Stomach (tissue), 19 donors: ENCODE measurements at places on chromosomes 16 and 17. TPM values are rescaled to one million over a fixed set of nuclear protein-coding genes. Genes with fewer than 3 reads are reported as not detected.

DNA sequence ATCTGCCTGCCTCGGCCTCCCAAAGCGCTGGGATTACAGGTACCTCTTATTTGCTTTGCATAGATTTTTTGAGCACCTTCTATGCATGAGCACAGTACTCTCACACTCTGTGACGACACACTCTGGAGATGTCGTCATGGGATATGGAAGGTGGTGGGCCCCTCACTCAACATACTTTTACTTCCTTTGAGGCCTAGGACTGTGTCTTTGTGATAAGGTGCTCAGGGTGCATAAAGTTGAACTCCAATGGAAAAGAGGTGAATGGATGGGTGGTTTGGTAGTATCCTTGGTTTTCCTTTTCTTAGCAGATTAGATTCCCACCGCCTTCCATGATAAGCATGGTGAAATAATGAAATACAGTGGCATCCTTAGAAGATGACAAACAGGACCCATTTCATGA is 6.1 kb upstream of the CDK5RAP3 start:
- peaks cover 42% of the 10 kb centered on the region for H3K4me1 ChIP-seq
- H3K27me3 ChIP-seq: no peaks in the 10 kb centered on the region
- H3K27ac ChIP-seq: peak overlapping the region; percentile 82
- no peak for DNase-seq

DNA sequence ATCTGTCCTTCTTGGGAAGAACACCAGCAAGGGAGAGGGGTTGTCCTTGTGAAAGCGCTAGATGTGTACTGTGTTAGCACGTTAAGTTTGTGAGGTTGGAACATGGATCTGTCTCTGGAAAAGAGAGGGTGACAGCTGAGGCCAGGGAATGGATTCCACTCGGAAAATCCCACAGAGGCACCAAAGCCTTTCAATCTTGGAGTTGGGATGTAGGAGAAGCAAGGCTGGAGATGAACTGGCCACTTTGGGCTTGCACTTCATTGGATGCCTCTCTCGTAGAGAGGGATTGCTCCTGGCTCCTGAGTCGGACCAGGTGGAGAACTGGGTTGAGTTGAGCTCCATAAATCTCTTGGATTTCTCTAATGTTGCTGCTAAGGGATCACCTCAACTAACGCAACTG is 67.2 kb downstream of the CCDC182 start:
- H3K27me3 ChIP-seq: no peaks in the 10 kb centered on the region
- no peak for DNase-seq
- no peak overlapping the region for H3K27ac ChIP-seq
- no peak overlapping the region for H3K4me3 ChIP-seq
- no peaks in the 10 kb centered on the region for H3K4me1 ChIP-seq
- H3K36me3 ChIP-seq: peaks cover 24% of the 10 kb centered on the region

DNA sequence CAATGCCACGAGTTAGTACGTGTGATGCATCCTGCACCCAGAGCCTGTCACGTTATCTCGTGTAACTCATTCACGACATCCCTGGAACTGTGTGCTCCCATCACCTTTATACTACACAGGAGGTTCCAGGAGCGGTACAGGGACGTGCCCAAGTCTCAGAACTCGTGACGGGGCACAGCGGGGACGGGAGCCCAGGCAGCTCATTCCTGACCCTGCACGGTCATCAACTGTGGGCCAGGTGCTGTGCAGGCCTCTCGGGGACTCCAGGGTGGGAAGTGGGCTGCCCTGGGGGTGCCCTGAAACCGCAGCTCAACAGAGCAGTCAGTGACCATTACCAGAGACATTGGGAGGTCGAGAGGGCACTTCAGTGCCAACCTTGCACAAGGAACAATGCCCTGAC is 11.1 kb upstream of the KIF19 start:
- no peaks in the 10 kb centered on the region for H3K36me3 ChIP-seq
- no peak overlapping the region for H3K4me3 ChIP-seq
- no peak overlapping the region for H3K27ac ChIP-seq
- H3K4me1 ChIP-seq: no peaks in the 10 kb centered on the region
- no peak for DNase-seq

DNA sequence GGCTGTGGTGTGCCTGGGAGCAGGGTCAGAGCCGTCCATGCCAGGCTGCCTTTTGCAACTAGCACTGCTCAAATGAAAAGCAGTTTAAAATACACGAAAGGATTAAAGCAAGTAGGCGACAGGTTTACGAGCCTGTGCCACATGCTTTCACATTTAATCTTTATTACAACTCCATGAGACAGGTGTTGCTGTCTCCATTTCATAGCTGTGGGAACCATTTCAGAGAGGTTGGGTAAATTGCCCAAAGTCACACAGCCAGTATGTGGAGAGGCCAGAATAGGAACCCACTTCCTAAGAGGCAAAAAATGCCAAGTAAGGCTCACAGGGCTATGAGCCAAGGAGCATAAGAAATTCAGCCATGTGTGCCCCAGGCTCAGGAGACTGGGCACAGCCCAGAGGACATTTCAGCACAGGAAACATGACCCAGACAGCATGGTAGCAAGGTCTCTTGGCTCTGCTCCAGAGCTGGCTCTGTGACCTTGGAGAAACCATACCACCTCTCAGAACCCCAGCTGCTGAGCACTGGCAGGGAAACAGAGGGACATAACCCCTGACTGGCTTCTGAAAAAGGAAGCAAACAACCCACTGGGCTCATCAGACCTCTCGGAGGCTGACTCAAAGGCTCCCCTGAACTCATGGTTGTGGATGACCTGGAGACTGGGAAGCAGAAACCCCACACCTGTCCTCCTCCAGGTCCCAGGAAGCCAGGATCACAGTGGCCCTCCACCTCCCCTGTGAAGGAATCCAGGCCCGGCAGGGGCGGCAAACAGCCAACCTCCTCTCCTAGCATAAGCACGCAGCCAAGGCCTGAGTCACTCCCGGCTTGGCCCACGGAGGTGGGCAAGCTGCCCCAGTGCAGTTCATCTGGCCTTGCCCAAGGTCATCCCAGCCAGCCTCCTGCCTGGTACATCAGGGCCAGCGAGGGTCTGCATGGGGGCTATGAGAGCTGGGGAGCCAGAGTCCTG is 40.3 kb upstream of the MRPS23 start:
- H3K27me3 ChIP-seq: no peaks in the 10 kb centered on the region
- peaks cover 5% of the 10 kb centered on the region for H3K36me3 ChIP-seq
- H3K4me3 ChIP-seq: no peak overlapping the region
- peaks cover 63% of the 10 kb centered on the region for H3K4me1 ChIP-seq

DNA sequence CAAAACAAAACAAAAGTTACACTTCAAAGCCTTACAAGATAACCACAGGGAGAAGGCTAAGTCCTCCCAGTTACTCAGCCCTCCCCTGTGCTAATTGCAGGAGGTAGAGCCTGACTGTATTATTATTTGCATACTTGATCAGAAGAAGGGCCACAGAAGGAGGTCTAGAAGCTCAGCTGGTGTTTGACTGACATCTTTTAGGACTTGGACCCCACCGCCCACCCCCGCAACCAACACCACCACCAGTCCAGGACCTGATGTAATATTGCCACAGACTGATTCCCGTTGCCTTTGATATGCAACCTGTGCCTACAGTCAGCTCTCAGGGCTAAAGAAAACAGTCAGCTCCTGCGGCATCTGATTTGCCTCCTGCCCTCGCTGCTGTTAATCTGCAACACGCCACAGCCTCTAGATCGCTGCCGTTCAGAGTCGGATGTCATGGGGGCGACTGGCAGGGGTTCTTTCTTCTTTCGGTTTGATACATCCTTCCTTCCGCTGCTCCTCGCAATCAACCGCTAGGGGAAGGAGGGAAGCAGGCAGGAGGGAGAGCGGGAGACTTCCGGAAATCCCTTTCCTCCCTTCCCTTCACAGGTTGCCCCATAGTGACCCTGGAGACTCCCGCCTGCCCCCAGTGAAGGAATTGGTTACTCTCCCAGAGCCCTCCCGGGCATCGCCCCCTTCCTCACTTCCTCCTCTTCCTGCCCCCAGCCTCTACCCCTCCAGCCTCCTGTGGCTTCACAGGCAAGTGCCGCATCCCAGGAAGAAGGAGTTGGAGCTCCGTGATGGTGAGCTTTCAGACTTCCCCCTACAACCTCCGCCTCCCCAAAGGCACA is 90.5 kb upstream of the SOX9 start:
- H3K36me3 ChIP-seq: no peaks in the 10 kb centered on the region
- no peaks in the 10 kb centered on the region for H3K27me3 ChIP-seq
- H3K4me3 ChIP-seq: peak overlapping the region; percentile 44

GRCh38 chr17:41486316-41486715 is 3.4 kb downstream of the KRT36 start:
- no peaks in the 10 kb centered on the region for H3K36me3 ChIP-seq
- no peak overlapping the region for H3K4me3 ChIP-seq
- H3K27ac ChIP-seq: no peak overlapping the region
- no peaks in the 10 kb centered on the region for H3K27me3 ChIP-seq

DNA sequence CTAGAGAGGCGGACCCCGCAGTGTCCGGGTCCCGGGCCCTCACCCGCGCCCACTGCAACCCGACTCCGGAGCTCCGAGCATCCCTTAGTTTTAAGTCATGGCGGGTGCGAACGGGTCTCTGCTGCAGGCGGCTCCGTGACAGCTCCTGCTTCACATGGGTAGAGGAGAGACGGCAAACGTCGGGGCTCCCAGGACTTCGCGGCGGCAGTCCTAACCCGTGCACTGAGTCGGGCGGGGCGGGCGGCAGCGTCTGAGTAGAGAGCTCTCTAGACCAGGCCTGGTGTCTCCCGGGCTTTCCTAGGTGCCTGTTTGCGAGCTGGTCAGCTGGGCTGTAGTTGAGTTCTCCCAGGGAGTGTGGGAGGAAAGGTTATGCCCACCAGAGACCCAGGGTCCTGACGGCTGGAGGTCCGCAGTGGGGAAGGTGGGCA is 345 bp downstream of the TSC2 start:
- peak overlapping the region; percentile 98 for H3K4me3 ChIP-seq
- DNase-seq: no peak
- peaks cover 49% of the 10 kb centered on the region for H3K4me1 ChIP-seq
- H3K27me3 ChIP-seq: no peaks in the 10 kb centered on the region
- H3K36me3 ChIP-seq: peaks cover 44% of the 10 kb centered on the region

- no peaks in the 10 kb centered on the region for H3K4me1 ChIP-seq
- H3K4me3 ChIP-seq: no peak overlapping the region
- no peak overlapping the region for H3K27ac ChIP-seq
- DNase-seq: no peak
- H3K27me3 ChIP-seq: no peaks in the 10 kb centered on the region
Measured at GRCh38 chr16:6209355-6209930, 1111.8 kb upstream of the EEF2KMT start.

GRCh38 chr17:82743344-82744219 is 8.2 kb downstream of the FN3K start:
- no peaks in the 10 kb centered on the region for H3K27me3 ChIP-seq
- DNase-seq: no peak
- peaks cover 59% of the 10 kb centered on the region for H3K36me3 ChIP-seq
- no peak overlapping the region for H3K27ac ChIP-seq
- no peak overlapping the region for H3K4me3 ChIP-seq

DNA sequence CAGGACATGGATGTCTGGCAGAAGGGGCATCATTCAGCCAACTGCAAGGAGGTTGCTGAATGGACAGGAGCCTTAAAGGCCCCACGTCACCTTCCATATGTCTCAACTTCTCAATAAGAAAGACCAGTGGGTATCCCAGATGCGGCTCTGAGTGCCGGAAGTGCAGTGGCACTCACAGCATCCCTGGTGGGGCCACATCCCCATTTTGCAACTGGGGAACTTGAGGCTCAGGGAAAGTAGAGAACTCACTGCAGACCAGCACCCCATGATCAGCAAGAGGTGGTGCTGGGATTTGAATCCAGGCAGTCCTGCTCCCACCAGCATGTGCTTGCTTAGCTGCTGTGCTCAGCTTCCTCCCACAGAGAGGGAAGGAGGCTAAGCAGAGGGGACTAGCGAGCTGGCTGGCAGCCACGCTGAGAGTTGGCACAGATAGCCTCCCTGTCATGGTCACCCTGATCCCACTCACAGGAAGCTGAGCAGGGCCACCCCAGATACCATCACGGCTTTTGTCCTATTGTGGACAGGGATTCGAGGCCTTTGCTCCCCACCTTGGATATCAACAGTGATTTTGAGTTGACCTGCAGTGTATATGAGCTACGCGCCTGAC is 294.2 kb upstream of the FOXF1 start:
- H3K4me1 ChIP-seq: peaks cover 5% of the 10 kb centered on the region
- no peaks in the 10 kb centered on the region for H3K36me3 ChIP-seq
- no peak for DNase-seq
- no peaks in the 10 kb centered on the region for H3K27me3 ChIP-seq
- H3K27ac ChIP-seq: no peak overlapping the region
- H3K4me3 ChIP-seq: no peak overlapping the region

GRCh38 chr17:7969433-7969832 is 33.0 kb upstream of the GUCY2D start:
- H3K36me3 ChIP-seq: no peaks in the 10 kb centered on the region
- H3K27ac ChIP-seq: no peak overlapping the region
- H3K4me1 ChIP-seq: no peaks in the 10 kb centered on the region
- DNase-seq: no peak

DNA sequence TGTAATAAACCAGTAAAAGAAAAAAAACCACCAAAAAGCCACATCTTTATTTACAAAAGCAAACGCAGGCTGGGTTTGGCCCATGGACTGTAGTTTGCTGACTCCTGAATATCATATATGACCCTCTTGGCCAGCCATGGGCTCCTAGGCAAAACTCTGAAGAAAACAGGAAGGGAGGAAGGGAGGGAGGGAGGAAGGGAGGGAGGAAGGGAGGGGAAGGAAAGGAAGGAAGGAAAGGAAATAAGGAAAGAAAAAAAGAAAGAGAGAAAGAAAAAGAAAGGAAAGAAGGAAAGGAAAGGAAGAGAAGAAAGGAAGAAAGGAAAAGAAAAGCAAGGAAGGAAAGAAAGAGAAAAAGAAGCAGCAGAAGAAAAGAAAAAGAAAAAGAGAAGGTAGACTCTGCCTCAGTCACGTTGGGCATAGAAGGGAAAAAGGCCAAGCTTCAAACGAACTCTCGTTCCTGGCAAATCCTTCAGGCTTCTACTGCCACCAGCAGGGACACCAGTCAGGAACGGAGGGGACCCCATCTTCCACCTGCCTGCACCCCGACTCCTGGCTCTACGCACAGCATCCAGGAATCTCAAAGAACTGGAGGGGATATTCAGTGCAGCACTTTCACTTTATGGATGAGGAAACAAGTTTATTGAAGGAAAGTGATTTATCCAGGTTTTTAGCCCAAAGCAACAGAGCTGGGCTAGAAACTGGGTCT is 22.1 kb downstream of the CDC42EP4 start:
- peaks cover 100% of the 10 kb centered on the region for H3K4me1 ChIP-seq
- DNase-seq: no peak
- H3K27ac ChIP-seq: peak overlapping the region; percentile 90
- H3K4me3 ChIP-seq: no peak overlapping the region
- no peaks in the 10 kb centered on the region for H3K27me3 ChIP-seq

The KRTAP4-5 gene
- not detected for total RNA-seq

The TCAP gene
- not detected for total RNA-seq

The KRTAP3-1 gene
- not detected for total RNA-seq

The GAS7 gene
- total RNA-seq: 185 TPM

The WNK4 gene
- total RNA-seq: 1.1 TPM

The AXIN2 gene
- total RNA-seq: 4.1 TPM

The CNGB1 gene
- total RNA-seq: 18.0 TPM

The MPV17L gene
- total RNA-seq: 3.1 TPM

The ITGAD gene
- 0.29 TPM for total RNA-seq

The SMIM36 gene
- not detected for total RNA-seq

The FBXW10B gene
- not detected for total RNA-seq

The TP53TG3C gene
- not detected for total RNA-seq
